Stromal cell of bone marrow (primary cell): ENCODE measurements at places on chromosomes 5 and 9.
A peak's percentile ranks its signal among the peaks of the same experiment; 100 is the strongest.

DNA sequence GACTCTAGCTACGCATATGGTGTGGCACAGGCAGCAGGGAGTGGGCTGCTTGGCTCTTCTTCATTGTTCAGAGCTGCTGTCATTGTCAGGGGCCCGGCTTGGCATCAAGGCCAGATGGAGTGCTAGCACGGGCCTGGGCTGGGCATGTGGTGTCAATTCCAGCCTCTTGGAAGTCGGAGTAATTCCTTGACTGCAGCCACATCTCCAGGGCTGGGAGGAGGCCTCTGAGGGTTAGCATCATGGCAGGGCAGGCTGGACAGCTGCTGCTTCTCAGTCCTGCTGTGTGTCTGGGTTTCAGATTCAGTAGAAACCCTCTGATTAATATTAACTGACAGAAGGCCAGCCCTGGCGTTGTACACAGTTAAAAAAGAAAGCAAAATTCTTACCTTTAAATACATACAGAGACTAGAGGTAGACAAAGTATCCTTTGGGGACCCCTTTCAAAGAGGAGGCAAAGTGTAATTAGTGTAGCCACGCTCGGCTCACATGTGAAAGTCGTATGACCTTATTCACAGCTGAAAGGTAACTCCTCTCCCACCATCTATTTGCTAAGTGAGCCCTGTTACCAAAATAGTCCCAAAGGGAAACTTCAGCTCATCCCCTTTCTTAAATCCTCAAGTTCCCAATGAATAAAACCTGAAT is 126.4 kb downstream of the DOCK2 start:
- DNase-seq, result no peak

DNA sequence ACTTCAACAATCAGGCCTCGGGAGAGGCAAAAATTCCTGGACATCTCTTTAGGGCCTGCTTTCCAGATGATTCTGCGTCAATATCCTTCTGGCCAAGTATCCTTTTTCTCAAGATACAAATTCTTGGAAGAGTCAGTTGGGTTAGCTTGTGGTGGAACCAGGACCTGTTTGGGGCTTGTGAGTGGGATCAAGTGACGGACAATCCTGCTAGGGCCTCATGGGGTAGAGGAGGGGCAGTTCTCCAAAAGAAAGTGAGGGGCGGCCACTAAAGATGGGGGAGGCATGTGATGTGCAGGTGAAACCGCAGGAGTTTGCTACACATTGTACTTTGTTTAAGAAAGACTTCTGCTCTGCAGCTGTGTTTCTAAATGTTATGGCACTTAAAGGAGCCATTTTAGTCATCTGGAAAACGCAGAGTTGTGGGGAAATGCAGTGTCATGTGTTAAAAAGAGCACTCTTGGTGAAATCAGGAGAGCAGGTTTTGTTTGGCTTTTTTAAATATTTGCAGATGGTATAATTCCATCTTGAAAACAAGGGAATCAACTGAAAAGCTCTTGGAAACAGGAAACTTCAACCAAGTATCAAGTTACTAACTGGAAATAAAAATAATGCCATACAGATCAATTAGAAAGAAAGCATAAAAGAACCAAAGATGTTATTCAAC is 27.4 kb upstream of the GSN start:
- DNase-seq, result no peak

- no peak for DNase-seq
Observed at GRCh38 chr9:136853596-136854112, 1.5 kb downstream of the MAMDC4 start.

- DNase-seq, result no peak
Observed at GRCh38 chr9:69535286-69535832, 136.8 kb downstream of the APBA1 start.

DNA sequence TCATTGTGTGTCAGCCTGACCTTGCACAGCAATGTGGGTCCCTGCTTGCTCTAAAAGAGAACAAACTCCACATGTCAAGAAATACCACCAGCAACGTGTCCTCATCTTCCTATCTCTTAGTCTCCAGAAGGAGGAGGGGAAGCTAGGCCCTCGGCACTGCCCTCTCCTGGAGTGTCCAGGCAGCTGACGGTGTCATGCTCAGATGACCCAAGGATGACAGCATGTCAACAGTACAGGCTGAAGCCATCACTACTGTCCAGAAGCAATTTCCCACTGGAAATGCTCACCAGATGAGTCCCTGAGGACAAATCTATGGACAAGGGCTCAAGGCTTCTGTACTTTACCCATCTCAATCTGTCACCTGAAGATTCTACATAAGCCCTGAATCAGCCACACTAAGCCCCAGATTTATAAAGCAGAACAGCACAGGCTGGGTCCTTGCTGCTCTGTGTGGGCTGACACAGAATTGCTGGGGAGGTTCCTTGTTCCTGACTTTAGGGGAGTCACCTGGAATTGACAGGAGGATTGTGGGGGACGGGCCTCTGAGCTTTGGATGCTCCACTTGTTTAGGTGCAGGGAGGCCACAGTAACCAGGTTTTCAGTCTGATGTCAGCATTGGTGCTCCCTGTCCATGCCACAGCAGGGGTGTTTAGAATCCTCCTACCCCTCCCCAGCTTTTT is 210.2 kb downstream of the DAB2IP start:
- DNase-seq, result no peak

- DNase-seq, result no peak
Observed at GRCh38 chr9:34579808-34580163, 9.7 kb downstream of the CNTFR start.

GRCh38 chr9:2018162-2018643 is 3.1 kb downstream of the SMARCA2 start:
- no peak for DNase-seq

DNA sequence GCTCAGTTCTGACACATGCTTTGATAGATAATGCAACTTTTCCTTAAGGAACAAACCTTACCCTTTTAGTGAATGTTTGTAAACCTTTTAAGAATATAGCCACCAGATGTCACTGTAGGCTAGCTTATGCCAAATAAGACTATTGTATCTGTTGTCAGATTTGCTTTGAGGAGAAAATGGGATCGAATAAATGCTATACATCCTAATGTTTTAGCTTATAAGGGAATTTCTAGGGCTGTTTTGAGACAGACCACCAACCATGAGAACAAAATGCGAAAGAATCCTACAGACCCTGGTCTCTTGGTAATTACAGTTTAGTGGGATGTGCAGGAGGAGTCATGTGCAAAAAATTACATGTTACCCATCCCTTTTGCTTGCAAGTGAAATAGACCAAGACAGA is 127.6 kb upstream of the NMUR2 start:
- peak; percentile 40 for DNase-seq
